Breast epithelium (tissue), 4 donors: ENCODE measurements at places on chromosomes 6 and 20. TPM values are rescaled to one million over a fixed set of nuclear protein-coding genes. Genes with fewer than 3 reads are reported as not detected.

DNA sequence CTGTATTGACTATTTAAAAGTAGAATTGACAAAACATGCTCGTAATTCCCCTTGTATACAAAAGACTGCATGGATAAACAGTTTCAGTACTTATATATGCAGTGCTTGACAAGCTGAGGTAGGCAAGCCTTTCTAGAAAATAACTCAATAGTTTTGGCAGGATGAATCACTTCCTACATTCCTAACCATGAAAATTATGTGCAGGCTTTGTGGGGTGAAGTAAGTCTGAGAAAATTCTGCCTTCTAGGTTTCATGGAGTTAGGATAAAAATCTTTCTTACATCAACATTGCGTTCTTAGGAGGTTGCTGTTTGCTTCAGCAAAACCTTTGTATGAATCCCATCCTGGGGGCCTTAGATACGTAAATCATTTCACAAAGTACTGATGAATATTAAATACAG, 801.4 kb upstream of the EYS start:
- no peaks in the 10 kb centered on the region for H3K36me3 ChIP-seq
- H3K27me3 ChIP-seq: no peaks in the 10 kb centered on the region
- no peak overlapping the region for H3K4me3 ChIP-seq
- DNase-seq: no peak

DNA sequence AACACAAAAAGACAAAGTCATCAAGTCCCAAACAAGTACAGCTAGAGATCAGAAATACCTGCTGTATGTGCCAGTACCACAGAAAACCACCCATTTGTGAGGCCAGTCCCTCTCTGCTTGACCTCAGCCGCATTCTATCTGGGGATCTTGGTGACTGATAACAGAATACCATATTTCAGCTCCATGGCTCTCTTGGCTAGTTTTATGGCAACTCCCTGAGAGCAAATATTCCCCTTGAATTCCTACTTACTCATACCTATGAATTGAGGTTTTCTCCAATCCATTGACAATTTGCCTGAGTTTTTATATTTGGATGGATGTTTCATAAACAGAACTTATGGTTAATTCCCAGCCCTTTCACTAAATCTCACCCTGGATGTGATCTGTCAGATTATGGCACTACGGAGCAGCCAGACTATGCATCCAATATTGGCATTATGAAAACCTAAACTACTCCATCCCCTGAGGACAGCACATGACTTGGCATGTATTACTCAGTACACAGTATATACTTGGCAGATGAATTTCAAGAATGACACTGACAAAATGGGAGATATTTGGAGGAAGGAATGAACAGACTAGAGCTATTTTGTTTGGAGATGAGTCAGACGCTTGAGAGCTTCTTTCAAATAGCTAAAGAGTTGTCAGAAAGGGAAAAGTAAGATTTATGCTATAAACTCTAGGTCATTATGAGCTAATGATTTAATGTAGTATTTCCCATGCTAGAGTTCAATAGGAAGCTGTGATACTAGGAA, 95.7 kb downstream of the PRDM1 start:
- no peaks in the 10 kb centered on the region for H3K36me3 ChIP-seq
- H3K27ac ChIP-seq: no peak overlapping the region
- no peak overlapping the region for H3K4me3 ChIP-seq
- no peak for DNase-seq

DNA sequence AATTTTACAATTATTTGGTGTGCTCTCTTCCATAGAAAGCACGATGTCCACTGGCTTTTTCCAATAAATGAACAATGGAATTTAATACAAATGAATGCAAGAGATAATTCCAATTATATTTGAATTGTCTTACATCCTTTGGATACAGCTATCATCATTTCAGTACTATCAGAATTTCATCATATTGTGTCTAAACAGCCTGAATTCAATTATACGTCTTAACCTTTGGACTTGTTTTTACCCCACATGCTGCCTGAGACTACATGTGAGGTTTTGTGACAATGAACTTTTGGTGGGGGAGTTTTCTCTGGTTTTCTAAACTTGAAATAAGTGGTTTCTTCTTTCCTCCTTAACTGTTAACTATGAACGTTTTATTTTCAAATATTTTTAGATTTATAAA, 1176.0 kb downstream of the EPHA7 start:
- H3K27ac ChIP-seq: no peak overlapping the region
- no peak overlapping the region for H3K4me3 ChIP-seq
- no peaks in the 10 kb centered on the region for H3K36me3 ChIP-seq
- no peaks in the 10 kb centered on the region for H3K27me3 ChIP-seq
- no peaks in the 10 kb centered on the region for H3K4me1 ChIP-seq

- no peaks in the 10 kb centered on the region for H3K4me1 ChIP-seq
- H3K27me3 ChIP-seq: no peaks in the 10 kb centered on the region
- H3K4me3 ChIP-seq: no peak overlapping the region
- no peak overlapping the region for H3K27ac ChIP-seq
- H3K36me3 ChIP-seq: no peaks in the 10 kb centered on the region
- DNase-seq: no peak
Observed at GRCh38 chr20:4774207-4774606, 52.5 kb downstream of the PRND start.

GRCh38 chr6:112877134-112878100, 530.3 kb downstream of the RFPL4B start:
- no peak overlapping the region for H3K4me3 ChIP-seq
- no peaks in the 10 kb centered on the region for H3K27me3 ChIP-seq
- no peak overlapping the region for H3K27ac ChIP-seq
- no peaks in the 10 kb centered on the region for H3K36me3 ChIP-seq
- DNase-seq: no peak
- no peaks in the 10 kb centered on the region for H3K4me1 ChIP-seq

GRCh38 chr20:23227274-23227673, 123.3 kb upstream of the NXT1 start:
- no peaks in the 10 kb centered on the region for H3K27me3 ChIP-seq
- H3K36me3 ChIP-seq: no peaks in the 10 kb centered on the region
- no peak for DNase-seq
- H3K4me1 ChIP-seq: no peaks in the 10 kb centered on the region

DNA sequence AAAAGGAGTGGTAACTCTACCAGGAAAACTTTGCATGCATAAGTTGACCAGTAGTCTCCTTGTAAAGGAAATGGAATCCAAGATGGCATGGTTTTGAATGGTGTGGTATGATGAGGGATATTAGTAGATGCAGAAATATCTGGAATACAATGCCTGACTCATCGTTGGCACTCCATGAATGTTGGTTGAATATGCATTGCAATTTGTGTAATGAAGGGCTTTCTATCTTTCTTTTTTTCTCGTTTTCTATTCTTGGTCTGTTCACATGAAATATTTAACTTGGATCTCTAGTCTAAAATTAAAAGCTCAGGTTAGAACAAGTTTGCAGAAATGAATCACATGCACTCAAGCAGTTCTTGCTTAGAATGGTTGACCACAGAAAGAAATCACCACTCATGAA, 277.3 kb upstream of the PRND start:
- no peaks in the 10 kb centered on the region for H3K27me3 ChIP-seq
- H3K4me3 ChIP-seq: no peak overlapping the region
- DNase-seq: no peak
- no peak overlapping the region for H3K27ac ChIP-seq
- H3K36me3 ChIP-seq: no peaks in the 10 kb centered on the region
- no peaks in the 10 kb centered on the region for H3K4me1 ChIP-seq

- H3K4me1 ChIP-seq: no peaks in the 10 kb centered on the region
- H3K27ac ChIP-seq: no peak overlapping the region
- H3K4me3 ChIP-seq: no peak overlapping the region
Observed at GRCh38 chr6:92648364-92649086, 770.8 kb downstream of the EPHA7 start.

GRCh38 chr6:137313928-137314855, 95.0 kb upstream of the IFNGR1 start:
- H3K4me1 ChIP-seq: peaks cover 6% of the 10 kb centered on the region
- no peak overlapping the region for H3K4me3 ChIP-seq
- H3K27me3 ChIP-seq: no peaks in the 10 kb centered on the region
- no peaks in the 10 kb centered on the region for H3K36me3 ChIP-seq

DNA sequence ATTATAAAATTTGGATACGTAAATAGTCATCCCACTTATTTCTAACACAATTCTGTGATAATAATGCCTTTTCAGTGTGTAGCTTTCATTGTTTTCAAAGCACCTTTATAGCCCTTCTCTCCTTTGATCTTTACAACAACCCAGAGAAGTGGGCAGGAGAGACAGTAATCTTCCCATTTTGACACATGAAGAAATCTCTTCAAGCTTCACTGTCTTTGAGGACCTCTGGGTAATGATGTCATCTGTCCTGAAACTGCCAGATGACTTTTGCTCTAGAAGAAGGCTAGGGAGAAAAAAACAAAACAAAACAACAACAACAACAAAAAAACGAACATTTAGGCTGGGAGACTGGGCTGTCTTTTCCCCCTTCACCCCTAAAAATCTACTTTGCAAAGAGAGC, 203.0 kb downstream of the KCNQ5 start:
- H3K4me3 ChIP-seq: no peak overlapping the region
- no peak for DNase-seq

- no peak overlapping the region for H3K4me3 ChIP-seq
- H3K27me3 ChIP-seq: peaks cover 3% of the 10 kb centered on the region
- no peak for DNase-seq
- no peaks in the 10 kb centered on the region for H3K36me3 ChIP-seq
Observed at GRCh38 chr20:23245553-23246181, 104.9 kb upstream of the NXT1 start.

- no peak for DNase-seq
- no peak overlapping the region for H3K4me3 ChIP-seq
- no peaks in the 10 kb centered on the region for H3K27me3 ChIP-seq
Observed at GRCh38 chr6:113763311-113763766, 93.8 kb upstream of the MARCKS start.

- H3K4me3 ChIP-seq: no peak overlapping the region
- no peak for DNase-seq
- no peaks in the 10 kb centered on the region for H3K4me1 ChIP-seq
- no peaks in the 10 kb centered on the region for H3K36me3 ChIP-seq
- H3K27ac ChIP-seq: no peak overlapping the region
- no peaks in the 10 kb centered on the region for H3K27me3 ChIP-seq
Observed at GRCh38 chr6:46284475-46284874, 113.7 kb upstream of the ENPP5 start.

- no peak overlapping the region for H3K27ac ChIP-seq
- H3K4me1 ChIP-seq: no peaks in the 10 kb centered on the region
- H3K36me3 ChIP-seq: no peaks in the 10 kb centered on the region
- no peak for DNase-seq
- H3K27me3 ChIP-seq: no peaks in the 10 kb centered on the region
Observed at GRCh38 chr20:33521461-33521860, 31.6 kb downstream of the CBFA2T2 start.

DNA sequence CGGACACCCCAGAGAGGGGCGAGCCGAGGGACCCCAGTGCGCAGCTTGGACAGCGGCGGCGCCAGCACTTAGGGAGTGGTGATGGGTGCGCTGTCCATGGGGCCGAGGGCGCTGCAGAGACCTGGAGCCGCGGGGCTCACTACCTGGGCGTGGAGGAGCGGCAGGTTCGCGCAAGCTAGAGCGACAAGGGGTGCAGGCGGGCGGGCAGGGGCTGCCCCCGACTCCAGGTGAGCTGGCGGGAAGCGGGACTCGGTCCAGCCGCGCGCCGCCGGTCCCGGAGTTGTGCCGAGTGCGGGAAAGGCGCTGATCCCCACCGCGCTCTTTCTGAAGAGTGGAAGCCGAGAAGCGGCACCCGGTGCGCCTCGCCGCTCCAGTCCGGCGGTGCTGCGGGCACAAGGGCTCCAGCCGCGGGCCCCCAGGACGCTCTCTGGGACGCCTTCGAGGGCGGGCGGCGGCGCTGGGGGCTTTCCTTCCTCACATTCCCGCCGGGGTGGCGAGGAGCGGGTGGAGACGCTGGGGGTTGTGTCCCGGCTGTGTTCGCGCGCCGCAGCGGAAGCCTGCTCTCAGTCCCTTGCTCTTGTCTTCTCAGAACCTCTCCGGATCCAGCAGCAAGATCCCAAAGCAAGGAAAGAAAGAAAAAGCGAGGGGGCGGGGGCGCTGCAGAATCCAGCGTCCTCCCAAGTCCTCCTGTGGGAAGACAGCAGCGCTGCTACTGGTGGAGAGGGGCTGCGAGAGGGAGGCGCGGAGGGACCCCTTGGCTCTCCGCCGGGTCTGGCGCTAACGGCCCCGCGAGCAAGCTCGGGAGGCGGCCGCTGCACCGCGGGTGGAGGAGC, at the start of gene B3GAT2:
Gene B3GAT2 (minus strand): TSS at position 610 of the 833 bp plus-strand sequence. CDS start 631 bp downstream, outside the sequence.
- no peak for DNase-seq
- H3K4me3 ChIP-seq: peak within 1 kb of the TSS; percentile 75
- no peaks in the 10 kb centered on the region for H3K36me3 ChIP-seq
- no peaks in the 10 kb centered on the region for H3K27me3 ChIP-seq
- H3K4me1 ChIP-seq: peaks cover 4% of the 10 kb centered on the region
- no peak within 1 kb of the TSS for H3K27ac ChIP-seq

DNA sequence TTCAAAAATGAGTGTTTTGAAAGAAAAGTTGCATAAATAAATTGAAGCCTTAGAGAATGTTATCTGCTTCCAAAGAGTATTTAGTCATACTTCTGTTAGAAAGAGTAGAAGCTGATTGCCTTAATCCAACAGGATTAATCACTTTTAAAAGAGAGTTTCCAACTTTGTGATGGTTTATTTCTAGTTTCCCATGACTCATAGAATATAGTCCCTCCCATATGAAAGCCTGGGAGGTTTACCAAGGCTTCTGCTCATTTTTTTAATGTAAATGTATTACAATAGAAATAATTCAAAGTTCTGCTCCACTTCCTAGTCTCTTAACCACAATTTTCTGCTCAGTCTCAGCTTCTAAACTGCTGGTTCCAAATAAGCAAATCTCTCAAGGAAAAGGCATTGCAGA, 118.0 kb upstream of the IRAK1BP1 start:
- H3K36me3 ChIP-seq: no peaks in the 10 kb centered on the region
- H3K4me3 ChIP-seq: no peak overlapping the region
- DNase-seq: no peak
- H3K27ac ChIP-seq: no peak overlapping the region

GRCh38 chr6:63589952-63590411, 17.7 kb downstream of the LOC128125822 start:
- H3K27me3 ChIP-seq: no peaks in the 10 kb centered on the region
- no peak overlapping the region for H3K27ac ChIP-seq
- no peak for DNase-seq
- no peaks in the 10 kb centered on the region for H3K4me1 ChIP-seq

GRCh38 chr6:16476861-16477260, 238.5 kb downstream of the GMPR start:
- no peaks in the 10 kb centered on the region for H3K36me3 ChIP-seq
- DNase-seq: no peak
- H3K27ac ChIP-seq: no peak overlapping the region
- no peaks in the 10 kb centered on the region for H3K27me3 ChIP-seq
- no peaks in the 10 kb centered on the region for H3K4me1 ChIP-seq
- H3K4me3 ChIP-seq: no peak overlapping the region

Gene GNRH2
- not detected for total RNA-seq

Gene IMPG1
- not detected for total RNA-seq

Gene CSE1L
- 61.6 TPM for total RNA-seq

Gene GJA1
- total RNA-seq: 91.0 TPM

Gene STMND1
- total RNA-seq: not detected

Gene PRR18
- 0.29 TPM for total RNA-seq

Gene MYBL2
- 0.44 TPM for total RNA-seq

Gene MYL9
- total RNA-seq: 72.9 TPM

Gene ULBP2
- total RNA-seq: 1.3 TPM

Gene TIAM2
- 5.8 TPM for total RNA-seq
